Breast epithelium (tissue), 4 donors: ENCODE measurements at places on chromosomes 6 and 20. TPM values are rescaled to one million over a fixed set of nuclear protein-coding genes. Genes with fewer than 3 reads are reported as not detected.

Gene GPX5
- total RNA-seq: not detected

Gene DXO
- 22.0 TPM for total RNA-seq

Gene LHFPL5
- not detected for total RNA-seq

Gene BLCAP
- 63.2 TPM for total RNA-seq

DNA sequence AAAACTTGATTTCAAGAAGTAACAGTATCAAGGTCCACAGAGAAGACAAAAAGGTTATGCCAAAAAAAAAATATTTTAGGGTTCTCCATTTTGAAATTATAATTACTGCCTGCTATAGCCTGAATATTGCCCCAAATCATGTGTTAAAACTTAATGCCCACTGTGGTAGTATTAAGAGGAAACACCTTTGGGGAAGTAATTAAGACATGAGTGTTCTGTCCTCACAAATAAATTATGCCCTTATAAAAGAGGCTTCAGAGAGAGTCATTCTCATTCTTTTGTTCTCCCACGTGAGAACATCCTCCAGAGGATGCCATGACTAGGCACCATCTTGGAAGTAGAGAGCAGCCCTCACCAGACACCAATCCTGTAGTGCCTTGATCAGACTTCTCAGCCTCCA, 66.2 kb downstream of the GMDS start:
- DNase-seq: no peak

GRCh38 chr6:104486035-104486434, 373.7 kb downstream of the HACE1 start:
- no peak for DNase-seq

GRCh38 chr6:45746046-45746445, 269.6 kb downstream of the CLIC5 start:
- no peak for DNase-seq

DNA sequence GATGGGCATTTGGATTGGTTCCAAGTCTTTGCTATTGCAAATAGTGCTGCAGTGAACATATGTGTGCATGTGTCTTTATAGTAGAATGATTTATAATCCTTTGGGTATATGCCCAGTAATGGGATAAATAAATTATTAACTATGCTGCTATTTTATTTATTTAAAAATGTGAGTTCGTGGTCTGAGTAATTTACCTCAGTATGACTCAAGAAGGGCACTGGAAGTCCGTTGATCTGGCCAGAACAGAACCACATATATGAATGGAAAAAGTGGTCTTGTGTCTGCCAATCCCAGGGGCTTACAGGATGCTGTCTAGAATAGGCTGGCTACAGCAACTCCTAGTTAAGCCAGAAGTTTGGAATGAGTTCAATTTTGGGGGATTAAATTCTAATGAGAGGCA, 27.6 kb upstream of the HLA-C start:
- no peak for DNase-seq

DNA sequence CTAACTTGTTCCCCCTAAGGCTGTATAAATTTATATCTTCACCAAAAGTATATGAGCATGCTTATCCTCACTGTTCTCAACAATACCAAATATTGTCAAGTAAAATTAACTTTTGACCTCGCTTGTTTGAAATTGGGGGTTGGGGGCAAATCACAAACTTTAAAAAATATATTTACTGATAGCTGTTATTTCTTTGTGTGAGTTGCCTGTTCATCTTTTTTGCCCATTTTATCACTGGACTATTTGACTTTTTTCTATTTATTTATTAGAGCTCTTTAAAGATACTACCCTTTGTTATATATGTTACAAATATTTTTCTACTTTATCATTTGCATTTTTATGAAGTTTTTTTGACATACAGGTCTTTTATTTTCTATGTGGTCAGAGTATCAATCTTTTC, 187.7 kb downstream of the ZDHHC14 start:
- no peak for DNase-seq

- no peak for DNase-seq
Measured at GRCh38 chr20:31816221-31816620, 2.9 kb upstream of the MYLK2 start.

DNA sequence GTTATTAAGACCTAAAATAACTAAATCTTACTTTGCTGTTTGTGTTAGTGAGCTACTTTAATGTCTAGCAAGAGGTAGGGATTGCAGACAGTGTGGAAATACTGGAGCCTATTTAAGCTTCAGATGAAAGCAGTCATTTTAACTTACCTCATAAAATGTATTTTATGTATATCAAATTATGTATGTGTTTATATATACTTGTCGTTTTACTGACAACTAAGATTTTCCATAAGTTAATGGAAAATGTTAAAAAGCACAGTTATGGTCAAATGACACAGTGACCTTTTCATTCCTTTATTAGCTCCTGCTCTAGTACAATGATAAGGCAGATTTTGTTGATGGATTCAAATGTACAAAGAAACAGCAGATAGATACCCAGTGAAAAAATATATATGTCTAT, 34.6 kb downstream of the QKI start:
- no peak for DNase-seq
